ENCODE measurements at places on chromosomes 2 and 18. TPM values are rescaled to one million over a fixed set of nuclear protein-coding genes. Genes with fewer than 3 reads are reported as not detected.
A peak's percentile ranks its signal among the peaks of the same experiment; 100 is the strongest.

DNA sequence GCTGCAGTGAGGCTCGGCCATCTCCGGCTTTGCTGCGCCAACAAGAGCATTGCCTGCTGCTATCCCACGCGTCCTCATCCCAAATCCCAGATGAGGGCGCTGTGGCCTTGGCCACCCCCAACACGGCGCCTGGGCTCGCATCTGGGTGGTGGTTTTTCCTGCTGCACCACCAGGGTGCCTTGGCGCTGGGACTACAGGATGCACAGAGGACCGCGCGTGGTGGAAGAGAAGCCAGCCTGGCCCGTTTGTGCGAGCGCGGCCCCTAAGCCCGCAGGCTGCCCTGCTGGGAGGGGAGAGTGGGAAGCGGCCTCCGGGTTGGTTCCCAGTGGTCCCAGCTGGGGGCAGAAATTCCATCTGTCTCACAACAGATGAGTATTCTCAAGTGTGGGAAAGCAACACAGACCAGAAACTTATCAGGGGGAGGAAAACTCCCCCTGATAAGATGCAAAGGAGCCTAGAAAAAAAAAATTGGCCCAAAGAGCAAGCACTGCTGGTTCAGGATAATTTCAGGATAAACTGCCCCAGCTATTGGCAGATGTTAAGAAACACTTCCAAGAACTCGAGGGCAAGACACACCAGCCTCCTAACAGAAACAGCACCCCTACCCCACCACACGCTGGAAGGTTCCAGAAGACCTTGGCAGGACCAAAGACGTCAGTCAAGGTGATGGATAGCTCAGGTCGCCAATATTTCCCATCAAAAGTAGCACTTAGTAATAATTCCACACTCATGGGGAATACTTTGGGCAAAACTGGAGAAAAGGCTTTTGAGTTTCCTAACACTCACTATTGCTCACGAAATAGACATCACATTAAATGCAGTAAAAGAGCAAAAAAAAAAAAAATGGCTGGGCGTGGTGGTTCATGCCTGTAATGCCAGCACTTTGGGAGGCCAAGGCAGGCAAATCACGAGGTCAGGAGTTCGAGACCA is 152.1 kb downstream of the PXDN start:
- peak; percentile 81 for DNase-seq

Gene SERPINB2
- total RNA-seq, result 0.35 TPM

- no peak for DNase-seq
Measured at GRCh38 chr2:2575181-2575577, 244.1 kb upstream of the MYT1L start.

DNA sequence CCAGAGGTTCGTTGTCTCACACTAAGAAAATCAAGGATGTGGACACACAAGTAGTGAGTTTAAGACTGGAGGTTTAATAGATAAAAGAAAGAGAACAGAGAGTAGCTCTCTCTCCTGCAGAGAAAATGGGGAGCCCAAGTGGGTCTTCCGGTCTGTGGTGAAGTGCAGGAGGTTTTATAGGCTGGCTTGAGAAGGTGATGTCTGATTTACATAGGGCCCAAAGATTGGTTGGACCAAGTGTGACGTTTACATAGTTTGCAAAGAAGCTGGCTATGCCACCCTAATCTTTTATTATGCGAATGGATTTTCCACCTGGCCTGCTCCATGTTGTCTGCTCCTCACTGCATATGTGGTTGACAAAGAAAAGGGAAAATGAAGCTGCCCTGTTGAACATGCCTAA is 430.4 kb upstream of the TRIB2 start:
- peak; percentile 61 for DNase-seq

DNA sequence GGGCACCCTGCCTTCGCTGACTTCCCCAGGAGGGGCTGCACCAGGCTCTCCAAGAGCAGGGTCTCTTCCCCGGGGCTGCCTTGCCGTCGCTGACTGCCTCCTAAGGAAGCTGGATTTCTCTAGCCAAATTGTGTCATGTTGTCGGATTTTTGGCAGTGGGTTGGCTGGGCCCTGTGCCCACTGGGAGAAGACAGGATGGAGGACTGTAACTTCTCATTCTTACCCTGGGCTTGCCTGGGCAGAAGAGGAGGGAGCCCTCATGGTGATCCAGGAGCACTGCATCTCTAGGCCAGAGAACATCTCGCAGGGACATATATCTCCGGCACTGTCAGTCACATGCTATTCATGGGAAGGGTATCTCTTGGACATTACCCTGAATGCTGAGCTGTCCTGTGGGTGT is 6.3 kb downstream of the MYO7B start:
- DNase-seq, result no peak

Gene RMDN2
- total RNA-seq, result 14.3 TPM

GRCh38 chr2:139514951-139515350 is 734.8 kb upstream of the NXPH2 start:
- DNase-seq, result no peak

Data from SK-MEL-5 (cell line).